Stimulated activated CD4-positive, alpha-beta T cell treated with anti-CD3 and anti-CD28 coated beads, Interleukin-1b, Interleukin-23, amount 100 ng/mL, for 24 hours (primary cell): ENCODE measurements at places on chromosomes 5 and 9.

DNA sequence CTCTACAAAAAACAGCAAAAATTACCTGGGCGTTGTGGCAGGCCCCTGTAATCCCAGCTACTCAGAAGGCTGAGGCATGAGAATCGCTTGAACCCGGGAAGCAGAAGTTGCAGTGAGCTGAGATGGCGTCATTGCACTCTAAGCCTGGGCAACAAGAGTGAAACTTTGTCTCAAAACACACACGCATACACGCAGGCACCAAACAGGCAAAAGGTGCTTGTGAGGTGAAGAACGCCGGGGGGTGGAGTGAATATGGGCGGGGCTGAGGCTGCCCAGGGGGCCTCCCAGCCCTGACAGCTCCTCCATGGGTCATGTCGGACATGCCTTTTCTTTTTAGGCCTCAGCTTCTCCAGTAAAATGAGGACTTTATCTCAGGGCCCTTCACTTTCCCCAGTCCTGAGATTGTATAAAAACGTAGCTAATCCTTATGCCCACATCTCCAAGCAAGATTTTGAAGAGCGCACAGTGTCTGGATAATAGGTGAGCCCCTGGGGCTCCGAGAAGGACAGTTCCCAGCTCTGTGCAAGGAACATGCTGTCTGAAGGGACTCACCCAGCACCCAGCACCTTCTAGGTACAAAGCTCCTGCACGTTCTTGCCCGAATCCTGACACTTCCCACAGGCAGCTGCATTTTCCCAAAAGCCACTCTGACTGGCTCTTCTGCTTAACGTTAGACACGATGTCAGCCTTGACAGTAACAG lies 168.3 kb downstream of the COL23A1 start:
- no peak for DNase-seq

DNA sequence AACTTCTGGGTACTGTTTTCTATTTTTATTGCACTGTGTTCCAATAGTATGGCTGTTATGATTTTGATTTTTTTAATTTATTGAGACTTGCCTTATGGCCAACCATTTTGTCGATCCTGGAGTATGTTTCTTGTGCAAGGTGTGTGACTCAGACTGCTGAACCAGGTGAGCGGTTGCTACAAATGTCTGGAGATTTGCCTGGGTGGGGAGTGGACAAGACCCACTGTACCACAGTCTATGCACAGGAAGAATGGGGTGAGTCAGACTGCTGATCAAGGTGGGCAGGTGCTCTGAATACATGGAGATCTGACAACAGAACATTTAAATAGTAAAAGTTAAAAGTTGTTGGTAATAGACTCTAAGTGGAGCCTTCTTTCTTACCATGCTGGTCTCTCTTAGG lies 609.2 kb downstream of the CSNK1G3 start:
- DNase-seq: no peak

- no peak for DNase-seq
These were observed 1748.7 kb downstream of the EFNA5 start for GRCh38 chr5:105922080-105922479.

DNA sequence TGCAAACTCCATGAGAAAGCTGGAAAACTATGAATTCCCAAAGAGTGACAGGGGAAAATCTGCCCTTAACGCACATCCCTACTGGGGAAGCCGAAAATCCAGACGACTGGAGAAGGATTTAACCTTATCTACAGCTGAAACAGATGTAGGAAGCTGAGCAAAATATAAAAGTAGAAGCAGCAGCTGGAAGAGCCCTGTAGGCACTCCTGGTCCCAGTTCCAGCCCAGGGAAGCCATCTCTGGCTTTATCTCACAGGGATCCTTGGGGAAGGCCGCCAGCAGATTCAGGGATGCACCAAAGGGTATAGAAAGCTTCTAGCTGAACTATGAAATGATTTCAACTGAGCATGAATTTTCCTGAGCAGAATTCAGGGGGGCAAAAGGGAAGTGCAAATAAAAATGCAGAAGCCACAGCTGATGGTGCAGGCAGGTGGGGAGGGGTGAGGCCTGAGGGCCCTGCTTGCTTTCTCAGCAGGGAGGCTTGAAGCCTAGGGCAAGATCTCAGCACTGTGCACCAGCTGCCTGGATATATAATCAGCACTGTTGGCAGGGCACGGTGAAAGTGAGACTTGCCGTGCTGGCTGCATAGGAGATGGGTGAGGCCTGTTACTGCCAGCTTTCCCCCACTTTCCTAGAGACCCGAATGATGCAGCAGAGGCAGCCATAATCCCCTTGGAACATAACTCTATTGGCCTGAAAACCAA lies 2019.5 kb upstream of the NUDT12 start:
- DNase-seq: no peak

DNA sequence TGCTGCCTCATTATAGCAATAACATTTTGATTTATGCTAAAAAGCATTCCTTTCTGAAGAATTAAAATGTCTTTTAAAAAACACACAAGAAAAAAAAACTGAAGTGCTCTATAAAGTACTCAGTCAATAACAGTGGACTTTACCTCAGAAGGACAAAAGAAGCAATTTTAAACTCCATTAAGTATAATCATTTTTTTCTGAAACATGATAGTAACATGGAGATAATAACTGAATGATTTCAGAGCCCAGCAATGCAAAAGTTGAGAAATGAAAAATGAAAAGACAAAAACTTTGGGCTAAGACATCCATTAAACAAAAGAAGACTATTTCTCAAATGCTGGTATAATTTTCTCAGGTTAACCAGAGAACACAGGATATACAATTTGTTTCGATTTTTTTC lies 78.7 kb downstream of the RFX3 start:
- DNase-seq: no peak
